ENCODE measurements at places on chromosomes 12 and 14. TPM values are rescaled to one million over a fixed set of nuclear protein-coding genes. Genes with fewer than 3 reads are reported as not detected.

DNA sequence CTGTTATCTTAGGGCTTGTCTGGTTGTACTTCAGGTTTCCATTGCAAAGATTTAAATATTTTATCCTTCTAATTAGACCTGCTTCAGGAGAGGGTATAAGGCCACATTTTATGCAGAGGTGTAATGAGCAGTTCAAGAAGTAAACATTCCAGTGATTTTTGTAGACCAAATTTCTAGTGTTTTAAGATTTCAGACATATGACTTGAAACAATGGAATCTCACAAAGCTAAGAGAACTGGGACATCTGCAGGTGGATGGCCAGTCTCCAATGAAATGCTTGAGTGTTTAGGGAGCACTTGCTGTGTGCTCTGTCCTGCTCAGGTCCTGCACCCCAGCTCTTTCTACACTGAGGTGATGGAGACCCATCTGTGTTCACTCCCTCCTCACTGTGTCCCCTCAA is 7.9 kb downstream of the C14orf132 start:
- DNase-seq: no peak

DNA sequence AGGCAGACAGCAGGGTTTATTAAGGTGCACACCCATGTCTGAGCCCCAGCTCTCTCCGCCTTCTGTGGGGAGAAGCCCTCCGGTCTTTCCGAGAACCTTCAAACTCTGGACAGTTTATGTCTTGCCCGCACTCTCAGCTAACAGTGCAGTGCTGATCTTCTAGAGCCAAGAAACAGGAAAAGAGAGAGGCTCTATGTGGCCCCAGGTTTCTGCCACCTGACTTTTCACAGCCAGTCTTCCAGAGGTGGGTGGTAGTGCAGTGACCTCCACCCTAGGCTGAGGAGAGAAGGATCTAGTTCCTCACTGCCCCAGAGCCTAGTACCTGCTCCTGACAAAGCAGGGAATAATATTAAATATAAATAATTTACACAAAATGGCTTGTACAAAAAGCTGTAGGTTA is 4.0 kb upstream of the SLC22A17 start:
- DNase-seq: no peak

ATP2A2 gene
- 285 TPM for total RNA-seq

TGM1 gene
- total RNA-seq: 0.52 TPM

TPPP2 gene
- not detected for total RNA-seq

All from aorta (tissue), 5 donors.